ENCODE measurements at places on chromosomes 5 and 9. TPM values are rescaled to one million over a fixed set of nuclear protein-coding genes. Genes with fewer than 3 reads are reported as not detected.

- H3K27ac ChIP-seq: no peak overlapping the region
- H3K36me3 ChIP-seq: peaks cover 16% of the 10 kb centered on the region
- peak; percentile 45 for DNase-seq
- no peaks in the 10 kb centered on the region for H3K27me3 ChIP-seq
- no peak overlapping the region for H3K4me3 ChIP-seq
- H3K4me1 ChIP-seq: peaks cover 64% of the 10 kb centered on the region
Measured at GRCh38 chr9:129071526-129072126, 9.3 kb upstream of the DOLPP1 start.

DNA sequence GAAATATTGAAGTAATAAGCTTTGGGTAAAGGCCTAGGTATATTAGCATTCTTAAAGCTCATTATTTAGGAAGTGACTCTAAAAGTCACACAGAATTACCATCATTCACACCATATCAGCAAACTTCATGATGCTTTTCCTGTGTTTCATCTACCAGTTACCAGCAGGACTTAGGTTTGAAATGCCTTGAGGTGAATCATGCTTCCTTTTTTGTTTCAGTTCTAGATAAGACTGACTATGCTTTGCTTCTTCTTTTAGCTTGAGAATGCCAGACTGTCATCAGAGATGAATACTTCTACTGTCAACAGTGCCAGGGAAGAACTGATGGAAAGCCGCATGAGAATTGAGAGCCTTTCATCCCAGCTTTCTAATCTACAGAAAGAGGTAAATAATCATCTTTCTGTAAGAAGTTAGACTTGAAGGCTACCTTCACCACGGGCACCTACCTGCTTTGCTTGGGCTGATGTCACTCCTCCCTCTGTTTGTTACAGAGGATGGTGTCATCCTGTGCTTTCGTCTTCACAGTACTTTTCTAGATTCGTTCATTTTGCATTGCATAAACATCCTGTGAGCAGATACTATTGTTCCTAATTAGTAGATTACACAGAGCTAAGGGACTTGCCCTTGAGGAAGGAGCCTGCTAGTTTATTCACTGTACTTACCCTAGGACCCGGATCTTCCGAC is 34.7 kb downstream of the LMNB1 start:
- H3K36me3 ChIP-seq: peaks cover 17% of the 10 kb centered on the region
- DNase-seq: peak; percentile 17
- H3K27me3 ChIP-seq: no peaks in the 10 kb centered on the region
- peak overlapping the region; percentile 3 for H3K4me3 ChIP-seq
- peaks cover 12% of the 10 kb centered on the region for H3K4me1 ChIP-seq
- H3K27ac ChIP-seq: peak overlapping the region; percentile 73

GRCh38 chr9:132699956-132700355 is 29.7 kb downstream of the GTF3C4 start:
- no peak overlapping the region for H3K27ac ChIP-seq
- no peaks in the 10 kb centered on the region for H3K36me3 ChIP-seq
- no peaks in the 10 kb centered on the region for H3K27me3 ChIP-seq
- H3K4me3 ChIP-seq: no peak overlapping the region

DNA sequence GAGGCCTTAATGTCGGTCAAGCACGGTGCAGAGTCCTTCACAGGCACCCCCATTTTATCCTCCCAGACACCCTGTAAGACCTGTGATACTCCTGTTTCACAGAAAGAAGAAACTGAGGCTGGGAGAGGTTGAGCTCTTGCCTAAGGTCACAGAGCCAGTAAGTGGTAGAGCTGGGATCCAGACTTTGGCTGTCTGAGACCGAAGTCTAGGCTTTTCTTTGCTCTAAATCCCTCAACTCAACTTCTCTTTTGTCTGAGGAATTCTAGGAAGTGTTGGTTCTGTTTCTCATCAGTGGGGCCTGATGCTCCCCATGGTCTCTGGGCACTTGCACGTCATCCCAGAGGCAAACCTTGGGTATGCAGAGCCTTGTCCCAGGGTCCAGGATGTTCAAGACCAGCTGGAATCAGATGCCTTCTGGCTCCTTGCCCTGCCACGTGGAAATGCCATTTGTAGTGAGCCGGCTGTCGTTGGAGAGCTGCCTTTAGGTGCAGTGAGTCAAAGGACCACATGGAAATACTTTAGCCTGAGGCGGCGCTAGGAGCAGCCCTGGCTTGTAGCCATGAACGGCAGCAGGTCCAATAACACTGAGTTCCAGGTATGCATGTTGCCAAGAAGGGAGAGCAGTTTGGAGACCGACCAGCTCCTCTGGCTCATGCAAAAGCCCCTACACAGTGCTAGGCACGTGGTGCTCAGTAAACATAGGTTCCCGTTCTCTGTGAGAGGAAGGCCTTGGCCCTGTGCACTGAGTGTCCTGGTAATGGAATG is 9.2 kb downstream of the DCANP1 start:
- no peak for DNase-seq
- H3K4me3 ChIP-seq: no peak overlapping the region
- H3K27me3 ChIP-seq: peaks cover 9% of the 10 kb centered on the region
- H3K27ac ChIP-seq: no peak overlapping the region
- H3K36me3 ChIP-seq: no peaks in the 10 kb centered on the region

- no peaks in the 10 kb centered on the region for H3K36me3 ChIP-seq
- no peaks in the 10 kb centered on the region for H3K27me3 ChIP-seq
- H3K4me3 ChIP-seq: no peak overlapping the region
- peaks cover 12% of the 10 kb centered on the region for H3K4me1 ChIP-seq
Measured at GRCh38 chr5:32504329-32504988, 59.9 kb upstream of the ZFR start.

Gene SLC27A4
- 3.1 TPM for total RNA-seq

Gene GFI1B
- not detected for total RNA-seq

Data from CD4-positive, alpha-beta T cell (primary cell).